ENCODE measurements at places on chromosomes 11 and 22.

- DNase-seq = no peak
Measured at GRCh38 chr11:66768088-66768521, 39.1 kb upstream of the SPTBN2 start.

GRCh38 chr22:21104126-21104691, 58.5 kb downstream of the LRRC74B start:
- no peak for DNase-seq

DNA sequence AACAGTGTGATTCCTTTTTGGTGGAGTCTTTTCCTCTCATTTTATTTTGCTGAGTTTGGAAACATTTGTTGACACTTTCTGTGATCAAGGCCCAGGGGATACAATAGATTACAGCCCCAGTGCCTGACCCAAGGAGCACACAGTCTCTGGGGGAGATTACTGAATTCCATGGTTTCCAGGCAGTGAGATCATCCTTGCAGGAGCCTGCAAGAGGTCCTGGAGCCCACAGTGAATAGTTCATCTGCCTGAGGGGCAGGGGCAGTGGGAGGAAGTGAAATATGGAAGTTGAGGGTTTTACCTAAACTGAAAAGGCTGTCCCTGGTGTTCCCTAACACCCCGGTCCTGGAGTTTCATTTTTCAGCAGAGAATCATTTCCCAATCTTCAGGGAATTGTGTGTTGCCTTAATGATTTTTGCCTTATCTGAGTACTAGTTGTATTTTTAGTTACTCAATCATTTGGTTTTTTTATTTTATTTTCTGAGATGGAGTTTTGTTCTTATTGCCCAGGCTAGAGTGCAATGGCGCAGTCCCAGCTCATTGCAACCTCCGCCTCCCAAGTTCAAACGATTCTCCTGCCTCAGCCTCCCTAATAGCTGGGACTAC, 7.7 kb downstream of the CCS start:
- DNase-seq = no peak

GRCh38 chr11:76322942-76323341, 58.0 kb downstream of the THAP12 start:
- DNase-seq = no peak

GRCh38 chr11:96098511-96099241, 174.8 kb upstream of the MTMR2 start:
- no peak for DNase-seq

DNA sequence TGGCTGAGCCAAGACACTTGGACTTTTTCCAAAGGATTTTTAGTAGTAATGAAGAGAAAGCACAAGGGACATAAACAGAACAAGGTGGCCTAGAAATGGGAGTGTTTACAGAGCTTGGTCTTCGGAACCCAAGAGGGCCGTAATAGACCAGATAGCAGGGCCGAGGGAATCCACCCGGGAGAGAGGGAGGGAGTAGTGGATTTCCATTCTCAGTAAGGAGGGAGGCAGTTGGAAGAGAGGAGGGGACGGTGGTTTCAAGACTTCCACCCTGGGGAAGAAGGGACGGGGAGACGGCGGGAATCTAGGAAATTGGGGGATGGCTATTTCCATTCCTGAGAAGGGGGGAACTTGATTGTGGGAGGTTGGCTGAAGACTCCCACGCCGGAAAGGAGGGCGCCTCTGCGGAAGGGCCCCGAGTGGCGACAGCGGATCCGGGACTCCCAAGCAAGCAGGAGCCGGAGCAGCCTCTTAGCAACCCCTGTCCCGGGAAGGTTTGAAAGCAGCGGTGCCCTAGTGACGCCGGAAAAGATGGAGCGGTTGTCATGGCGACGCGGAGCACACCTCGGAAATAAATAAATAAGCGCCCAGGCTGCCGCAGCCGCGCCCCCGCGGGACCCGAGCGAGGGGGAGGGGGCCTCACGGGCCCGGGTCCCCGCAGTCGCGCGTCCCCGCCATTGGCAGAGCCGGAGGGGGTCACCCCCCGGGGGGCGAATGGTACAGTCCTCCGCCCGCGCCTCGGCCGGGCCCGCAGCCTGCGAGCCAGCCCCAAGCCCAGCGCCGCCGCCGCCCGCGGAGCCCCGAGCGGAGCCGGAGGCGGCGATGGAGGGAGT, 31.6 kb downstream of the EIF3F start:
- DNase-seq = peak; percentile 32

Data from stimulated activated CD4-positive, alpha-beta T cell treated with anti-CD3 and anti-CD28 coated beads, TNF-alpha, amount 100 ng/mL, for 48 hours (primary cell).